Left lobe of liver (tissue), 2 donors: ENCODE measurements at places on chromosomes 13 and 19.

- DNase-seq, result peak; percentile 70
Observed at GRCh38 chr13:73059460-73060250, 850 bp downstream of the KLF5 start.

DNA sequence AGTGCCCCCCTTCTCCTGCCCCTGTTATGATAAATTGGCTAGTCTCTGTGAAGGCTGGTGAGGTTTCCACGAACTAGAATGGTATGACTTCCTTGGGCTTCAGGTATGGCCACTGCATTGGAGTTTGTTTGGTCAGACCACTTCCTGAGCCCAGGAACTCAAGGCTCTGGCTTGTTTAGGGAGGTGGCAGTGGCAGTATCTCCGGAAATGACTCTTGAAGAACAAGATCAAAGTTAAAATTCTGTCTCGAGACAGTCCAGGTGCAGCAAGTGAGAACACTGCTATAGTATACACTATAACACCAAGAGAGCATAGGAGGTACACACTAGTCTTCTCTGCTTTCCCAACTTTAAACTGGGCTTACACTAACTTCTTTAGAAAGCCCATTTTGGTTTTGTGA lies 309.1 kb downstream of the KLF12 start:
- DNase-seq, result no peak

- no peak for DNase-seq
Observed at GRCh38 chr13:44464471-44464870, 90.8 kb downstream of the SERP2 start.

DNA sequence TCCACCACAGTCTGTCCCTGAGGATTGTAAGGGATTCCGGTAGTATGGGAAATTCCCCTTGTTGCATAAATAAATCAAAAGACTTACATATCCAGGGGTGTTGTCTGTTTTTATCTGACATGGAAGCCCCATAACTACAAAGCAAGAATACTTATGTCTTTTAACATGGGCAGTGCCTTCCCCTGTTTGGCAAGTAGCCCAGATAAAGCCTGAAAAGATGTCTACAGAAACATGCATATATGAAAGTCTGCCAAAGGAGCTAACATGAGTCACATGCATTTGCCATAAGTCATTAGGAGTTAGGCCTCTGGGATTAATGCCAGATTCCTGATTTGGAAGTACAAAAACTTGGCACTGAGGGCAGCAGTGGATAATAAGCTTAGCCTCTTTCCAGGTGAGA lies 62.1 kb downstream of the ZNF737 start:
- DNase-seq, result no peak

- DNase-seq, result no peak
Observed at GRCh38 chr13:51793570-51794271, 10.2 kb downstream of the DHRS12 start.

DNA sequence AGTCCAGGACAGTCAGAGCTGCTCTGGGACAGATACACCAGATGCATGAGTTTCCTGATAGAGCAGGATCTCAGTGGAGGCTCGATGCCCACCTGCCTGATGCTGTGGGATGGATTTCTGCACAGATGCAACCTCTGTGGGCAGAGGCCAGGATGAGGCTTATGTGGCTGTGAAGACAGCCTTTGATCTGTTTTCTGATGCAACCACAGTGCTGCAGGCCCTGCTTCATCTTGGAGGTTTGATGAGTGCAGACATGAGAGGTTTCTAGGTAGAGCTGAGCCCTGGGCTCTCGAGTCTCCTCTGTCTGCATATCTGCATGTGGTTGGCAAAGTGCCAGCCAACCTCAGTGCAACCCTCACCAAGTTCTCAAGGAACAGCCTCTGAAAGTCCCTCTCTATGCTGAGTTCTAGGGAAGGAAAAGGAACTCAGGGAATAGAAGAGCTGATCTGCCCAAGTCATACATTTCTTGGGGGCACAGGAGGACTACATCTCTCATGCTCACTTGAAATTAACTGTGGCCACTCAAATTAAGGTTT lies 23.1 kb upstream of the TSHZ3 start:
- DNase-seq, result no peak

DNA sequence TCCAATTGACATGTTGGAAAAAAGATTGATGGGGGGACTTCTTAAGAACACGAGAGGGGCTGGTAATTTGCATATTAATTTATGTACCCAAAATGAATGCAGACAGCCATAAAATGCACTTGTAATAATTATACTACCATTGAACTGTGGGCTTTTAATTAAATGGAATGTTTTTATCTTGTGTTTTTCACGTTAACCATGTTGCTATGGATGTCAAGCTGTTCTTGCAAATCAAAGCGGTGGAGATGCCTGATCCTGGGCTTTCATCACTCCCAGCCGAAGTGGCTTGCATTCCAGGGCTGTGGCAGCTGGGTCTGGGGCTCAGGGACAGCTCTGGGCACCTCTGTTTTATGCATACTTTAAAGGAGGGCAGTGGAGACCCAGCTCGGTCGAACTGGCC lies 179.4 kb upstream of the TMTC4 start:
- no peak for DNase-seq

GRCh38 chr13:41289463-41289881 lies 21.6 kb upstream of the NAA16 start:
- no peak for DNase-seq

GRCh38 chr13:84973661-84974060 lies 825.6 kb downstream of the SLITRK6 start:
- DNase-seq, result no peak

- no peak for DNase-seq
Observed at GRCh38 chr13:103238441-103238840, 172.2 kb upstream of the SLC10A2 start.

DNA sequence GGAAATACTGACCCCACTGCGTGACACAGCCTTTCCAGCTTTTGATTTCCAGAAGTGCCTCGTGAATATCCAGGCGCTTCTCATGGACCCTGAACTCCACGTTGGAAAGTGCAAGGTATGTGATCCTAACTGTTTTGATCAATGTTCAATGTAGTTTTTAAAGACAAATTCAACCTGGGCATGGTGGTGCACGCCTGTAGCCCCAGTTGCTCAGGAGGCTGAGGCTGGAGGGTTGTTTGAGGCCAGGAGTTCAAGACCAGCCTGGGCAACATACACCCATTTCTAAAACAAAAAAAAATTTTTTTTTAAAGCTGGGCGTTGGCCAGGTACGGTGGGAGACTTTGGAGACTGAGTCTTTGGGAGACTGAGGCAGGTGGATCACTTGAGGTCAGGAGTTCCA lies 31.3 kb downstream of the CATSPERD start:
- no peak for DNase-seq
